Tibial nerve (tissue), 4 donors: ENCODE measurements at places on chromosomes 4 and X.

- no peaks in the 10 kb centered on the region for H3K27me3 ChIP-seq
- peak; percentile 26 for DNase-seq
- H3K4me3 ChIP-seq, result no peak overlapping the region
Observed at GRCh38 chr4:56995525-56995924, 16.8 kb downstream of the POLR2B start.

GRCh38 chrX:47047989-47048388 is 30.3 kb upstream of the RGN start:
- no peaks in the 10 kb centered on the region for H3K27me3 ChIP-seq
- H3K27ac ChIP-seq, result no peak overlapping the region
- no peaks in the 10 kb centered on the region for H3K36me3 ChIP-seq

DNA sequence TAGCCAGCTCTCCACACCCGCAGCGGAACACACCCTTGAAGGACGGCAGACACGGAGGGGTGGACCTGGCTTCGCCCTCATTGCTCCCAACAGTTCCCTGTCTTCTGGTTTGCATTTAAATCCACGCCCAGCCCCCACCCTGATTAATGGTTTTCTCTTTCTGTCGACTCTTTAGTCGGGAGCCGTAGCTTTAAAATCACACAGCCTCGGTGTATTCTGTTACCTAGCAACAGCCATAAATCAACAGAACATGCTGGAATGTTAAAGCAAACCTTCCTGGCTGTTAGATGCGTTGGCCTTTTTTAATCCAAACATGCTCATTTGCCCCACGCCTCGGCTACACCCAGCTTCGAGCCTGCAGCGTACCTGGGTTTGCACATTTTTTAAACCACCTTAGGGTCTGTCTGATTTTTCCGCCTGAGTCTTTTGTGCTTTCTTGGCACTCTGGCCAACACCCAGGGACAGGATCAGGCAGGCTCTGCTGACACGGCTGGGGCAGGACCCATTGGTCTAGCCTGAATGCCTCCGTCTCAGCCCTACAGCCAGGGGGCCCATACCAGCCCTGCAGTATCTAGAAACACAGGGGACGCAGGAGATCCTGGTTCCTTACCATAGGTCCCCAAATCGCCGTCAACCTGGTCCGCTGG is 21.4 kb upstream of the PPP2R2C start:
- no peaks in the 10 kb centered on the region for H3K27me3 ChIP-seq
- H3K4me3 ChIP-seq, result no peak overlapping the region
- no peaks in the 10 kb centered on the region for H3K4me1 ChIP-seq
- no peak overlapping the region for H3K27ac ChIP-seq

DNA sequence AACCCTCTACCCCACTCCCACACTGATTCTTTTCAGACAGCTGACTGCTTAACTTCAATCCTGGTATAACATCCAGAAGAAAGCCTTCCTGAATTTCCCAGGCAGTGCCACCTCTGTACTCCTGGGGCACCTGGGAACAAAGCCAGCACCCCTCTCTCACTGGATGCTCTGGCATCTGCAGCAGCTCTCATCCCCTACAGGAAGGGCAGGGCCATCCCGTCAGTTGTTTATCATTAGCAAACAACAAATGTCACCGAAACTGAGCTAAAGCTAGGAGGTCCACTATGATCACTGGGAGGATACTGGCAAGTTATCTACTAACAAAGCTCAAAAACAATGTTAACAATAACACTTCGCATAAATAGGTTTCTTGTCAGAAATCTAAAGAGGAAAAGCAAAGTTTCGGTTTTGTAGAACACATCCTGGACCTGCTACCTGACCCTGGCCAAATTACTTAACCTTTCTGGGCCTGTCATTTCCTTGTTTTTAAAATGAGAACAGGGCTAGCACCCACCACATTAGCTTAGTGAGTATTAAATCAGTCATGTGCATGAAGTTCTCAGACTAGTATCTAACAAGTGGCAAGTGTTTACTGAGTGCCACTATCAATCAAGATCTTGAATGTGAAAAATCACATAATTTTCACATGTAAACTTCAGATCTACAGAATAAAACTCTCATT is 86.6 kb downstream of the NR3C2 start:
- DNase-seq, result no peak
- H3K4me1 ChIP-seq, result no peaks in the 10 kb centered on the region
- no peak overlapping the region for H3K4me3 ChIP-seq
- no peaks in the 10 kb centered on the region for H3K36me3 ChIP-seq
- H3K27ac ChIP-seq, result no peak overlapping the region

DNA sequence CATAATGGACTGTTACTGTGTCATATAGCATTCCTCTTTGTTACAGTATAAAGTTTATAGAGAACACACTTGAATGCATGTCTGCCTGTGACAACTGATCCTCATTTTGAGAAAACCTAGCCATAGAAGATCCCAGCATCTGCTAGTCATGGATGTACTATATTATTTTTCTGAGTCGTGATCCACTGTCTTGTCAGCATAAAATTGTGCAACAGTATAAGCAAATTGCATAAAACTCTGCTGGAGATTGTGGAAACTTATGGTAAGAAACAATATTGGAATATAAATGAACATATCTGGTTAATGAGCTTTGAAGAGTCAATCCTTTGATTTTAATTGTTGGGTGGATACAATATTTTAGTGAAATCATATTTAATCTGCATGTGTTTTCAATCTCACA is 3.6 kb downstream of the NEIL3 start:
- no peak overlapping the region for H3K4me3 ChIP-seq
- no peak overlapping the region for H3K27ac ChIP-seq

DNA sequence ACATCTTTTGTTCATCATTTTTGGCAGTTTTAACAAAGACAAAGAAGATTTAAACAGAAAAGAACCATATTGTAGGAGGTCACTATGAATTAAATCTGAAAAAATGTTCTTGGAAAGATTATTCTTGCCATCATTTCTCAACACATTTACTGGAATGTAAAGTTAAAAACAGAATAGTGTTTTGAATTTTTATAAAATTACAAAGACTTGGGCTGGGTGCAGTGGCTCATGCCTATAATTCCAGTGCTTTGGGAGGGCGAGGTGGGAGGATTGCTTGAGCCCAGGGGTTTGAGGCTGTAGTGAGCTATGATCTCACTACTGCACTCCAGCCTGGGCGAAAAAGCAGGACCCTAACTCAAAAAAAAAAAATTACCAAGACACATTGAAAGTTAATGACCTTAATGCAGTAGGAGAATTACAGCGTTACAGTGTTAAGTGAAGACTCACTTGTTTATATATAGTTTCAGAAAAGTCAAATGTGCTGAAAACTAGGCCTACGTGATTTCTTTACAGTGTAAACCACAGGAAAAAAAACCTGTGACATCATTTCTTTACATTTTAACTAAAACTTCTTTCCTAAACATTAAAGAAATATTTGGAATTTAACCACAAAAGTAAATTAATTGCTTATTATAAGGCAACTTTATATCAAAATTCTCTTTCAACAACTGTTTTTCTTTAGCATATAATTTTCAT is 7.9 kb downstream of the FAM13A start:
- no peaks in the 10 kb centered on the region for H3K27me3 ChIP-seq
- H3K4me3 ChIP-seq, result no peak overlapping the region
- no peaks in the 10 kb centered on the region for H3K4me1 ChIP-seq
- H3K36me3 ChIP-seq, result no peaks in the 10 kb centered on the region
- no peak overlapping the region for H3K27ac ChIP-seq

DNA sequence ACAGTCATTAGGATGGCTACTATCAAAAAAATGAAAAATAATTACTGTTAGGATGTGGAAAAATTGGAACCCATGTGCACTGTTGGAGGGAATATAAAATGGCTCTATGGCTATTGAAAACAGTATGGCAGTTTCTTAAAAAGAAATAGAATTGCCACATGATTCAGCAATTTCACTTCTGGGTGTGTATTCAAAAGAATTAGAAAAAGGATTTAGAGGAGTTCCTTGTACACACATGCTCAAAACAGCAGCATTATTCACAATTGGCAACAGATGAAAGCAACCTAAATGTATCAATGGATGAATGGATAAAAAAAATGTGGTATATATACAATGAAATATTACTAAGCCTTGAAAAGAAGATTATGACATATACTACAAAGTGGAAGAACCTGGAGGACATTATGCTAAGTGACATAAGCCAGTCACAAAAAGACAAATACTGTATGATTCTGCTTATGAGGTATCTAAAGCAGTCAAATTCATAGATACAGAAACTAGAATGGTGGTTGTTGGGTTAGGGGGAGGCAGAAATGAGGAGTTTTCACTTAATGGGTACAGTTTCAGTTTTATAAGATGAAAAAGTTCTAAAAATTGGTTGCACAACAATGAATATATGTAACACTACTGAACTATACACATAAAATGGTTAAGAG is 123.2 kb downstream of the ELOVL6 start:
- no peaks in the 10 kb centered on the region for H3K27me3 ChIP-seq
- no peak for DNase-seq

- H3K4me3 ChIP-seq, result no peak overlapping the region
- H3K27ac ChIP-seq, result no peak overlapping the region
- no peak for DNase-seq
Observed at GRCh38 chr4:109879636-109880314, 31.9 kb downstream of the LRIT3 start.

- H3K4me1 ChIP-seq, result no peaks in the 10 kb centered on the region
- no peak for DNase-seq
- H3K27me3 ChIP-seq, result no peaks in the 10 kb centered on the region
- H3K36me3 ChIP-seq, result no peaks in the 10 kb centered on the region
- no peak overlapping the region for H3K4me3 ChIP-seq
Observed at GRCh38 chr4:98864560-98864959, 64.4 kb downstream of the EIF4E start.

DNA sequence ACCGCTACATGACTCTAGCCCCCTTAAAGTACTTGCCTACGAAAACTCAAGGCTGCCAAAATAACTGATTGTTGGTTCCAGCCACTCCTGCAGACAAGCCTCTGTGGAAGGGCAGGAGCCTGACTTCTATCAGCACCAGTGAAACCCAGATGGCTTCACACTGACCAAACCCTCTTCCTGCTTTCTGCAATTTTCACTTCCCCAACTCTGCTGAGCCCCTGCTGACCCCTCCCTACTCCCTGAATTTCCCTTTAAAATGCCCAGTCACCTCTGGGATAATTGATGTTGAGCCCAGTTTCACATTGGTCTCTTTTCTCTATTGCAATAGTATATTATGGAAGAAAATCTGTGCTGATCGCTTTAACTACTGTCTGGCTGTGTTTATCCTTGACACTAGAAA is 61.6 kb upstream of the STS start:
- H3K27ac ChIP-seq, result no peak overlapping the region
- H3K36me3 ChIP-seq, result no peaks in the 10 kb centered on the region
- DNase-seq, result no peak
- H3K27me3 ChIP-seq, result no peaks in the 10 kb centered on the region
- H3K4me1 ChIP-seq, result no peaks in the 10 kb centered on the region

DNA sequence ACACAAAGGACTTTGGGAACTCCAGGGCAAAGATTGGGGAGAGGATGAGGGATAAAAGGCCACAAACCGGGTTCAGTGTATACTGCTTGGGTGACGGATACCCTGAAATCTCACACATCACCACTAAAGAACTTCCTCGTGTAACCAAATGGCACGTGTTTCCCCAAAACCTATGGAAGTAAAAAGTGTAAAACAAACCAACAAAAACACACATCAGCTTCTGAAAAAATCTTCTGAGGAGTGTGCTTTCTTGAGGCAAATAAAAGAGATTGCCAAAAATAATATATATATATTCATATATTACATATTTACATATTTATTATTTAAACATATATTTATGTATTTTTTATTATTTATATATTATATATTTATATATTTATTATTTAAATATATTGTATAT is 3.9 kb downstream of the P2RY8 start:
- H3K36me3 ChIP-seq, result no peaks in the 10 kb centered on the region
- no peak for DNase-seq
- H3K4me3 ChIP-seq, result no peak overlapping the region
- H3K4me1 ChIP-seq, result no peaks in the 10 kb centered on the region
- H3K27me3 ChIP-seq, result no peaks in the 10 kb centered on the region
- no peak overlapping the region for H3K27ac ChIP-seq

DNA sequence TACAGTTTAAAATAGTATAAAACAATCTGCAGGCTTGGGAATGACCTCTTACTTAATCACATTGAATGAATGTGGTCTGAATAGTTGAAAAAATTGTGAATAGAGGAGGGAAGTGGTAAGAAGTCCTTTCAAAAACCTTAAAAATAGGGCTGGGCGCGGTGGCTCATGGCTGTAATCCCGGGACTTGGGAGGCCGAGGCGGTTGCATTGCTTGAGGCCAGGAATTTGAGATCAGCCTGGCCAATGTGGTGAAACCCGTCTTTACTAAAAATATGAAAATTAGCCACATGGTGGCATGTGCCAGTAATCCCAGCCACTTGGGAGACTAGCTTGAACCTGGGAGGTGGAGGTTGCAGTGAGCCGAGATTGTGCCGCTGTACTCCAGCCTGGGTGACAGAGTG is 36.5 kb downstream of the HERC3 start:
- no peak overlapping the region for H3K4me3 ChIP-seq
- H3K27ac ChIP-seq, result no peak overlapping the region
- no peaks in the 10 kb centered on the region for H3K4me1 ChIP-seq
- no peaks in the 10 kb centered on the region for H3K27me3 ChIP-seq
- H3K36me3 ChIP-seq, result no peaks in the 10 kb centered on the region

DNA sequence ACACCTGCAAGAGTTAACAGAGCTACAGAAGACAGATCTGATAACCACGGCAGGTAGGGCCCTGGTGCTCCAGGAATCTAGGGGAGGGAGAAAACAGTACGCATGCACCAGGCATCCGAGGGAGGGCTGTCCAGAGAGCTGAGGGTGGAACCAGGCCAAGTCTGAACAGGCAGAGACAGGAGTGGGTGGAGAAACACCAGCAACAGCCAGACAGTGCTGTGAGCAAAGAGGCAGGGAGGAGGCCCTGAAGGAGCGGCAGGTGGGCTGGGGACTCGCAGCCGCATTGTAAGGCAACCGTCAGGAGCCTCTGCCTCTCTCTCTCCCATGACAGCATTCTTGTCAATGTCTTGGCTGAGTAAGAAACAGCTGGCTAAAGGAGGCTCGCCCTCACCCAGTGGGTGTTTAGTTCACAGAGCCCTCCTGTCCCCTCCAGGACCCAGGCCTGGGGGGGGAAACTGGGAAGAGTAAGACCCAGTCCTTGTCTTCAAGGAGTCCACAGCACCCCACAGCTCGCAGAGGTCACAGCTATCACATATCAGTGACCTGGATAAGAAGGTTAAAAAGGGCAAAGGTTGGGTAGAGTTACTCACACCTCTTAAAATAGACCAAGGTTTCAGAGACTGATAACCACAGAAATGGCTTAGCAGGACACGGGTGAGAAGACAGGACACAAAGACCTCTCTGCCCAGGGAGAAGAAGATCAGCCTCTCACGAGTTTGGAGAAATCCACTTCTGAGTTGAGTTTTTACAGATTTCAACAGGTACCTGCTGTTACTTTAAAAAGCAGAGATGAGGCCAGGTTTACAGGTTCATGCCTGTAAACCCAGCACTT is 10.5 kb downstream of the ACSL1 start:
- H3K36me3 ChIP-seq, result no peaks in the 10 kb centered on the region
- peaks cover 81% of the 10 kb centered on the region for H3K4me1 ChIP-seq
- H3K27ac ChIP-seq, result peak overlapping the region; percentile 4
- no peak overlapping the region for H3K4me3 ChIP-seq
- H3K27me3 ChIP-seq, result no peaks in the 10 kb centered on the region

DNA sequence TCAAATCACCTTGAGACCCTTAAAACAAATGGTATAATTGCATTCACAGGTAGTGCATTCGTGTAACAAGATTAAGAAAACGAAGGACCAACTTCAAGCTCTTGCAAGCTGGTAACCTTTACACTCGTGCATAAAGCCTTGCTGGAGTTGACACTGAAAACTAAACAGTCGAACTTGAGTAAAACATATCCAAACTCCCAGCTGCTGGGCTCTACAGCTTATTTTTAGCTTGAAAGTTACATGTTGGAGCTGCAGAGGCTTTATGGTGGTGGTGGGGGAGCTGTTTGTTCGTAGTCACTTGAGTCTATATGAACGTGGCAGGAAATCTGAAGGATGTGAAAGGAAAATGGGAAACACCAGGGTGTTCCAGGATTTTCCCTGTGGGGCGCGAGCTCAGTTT is 2.7 kb upstream of the WDR1 start:
- DNase-seq, result no peak
- no peaks in the 10 kb centered on the region for H3K27me3 ChIP-seq
- H3K4me3 ChIP-seq, result no peak overlapping the region
